ENCODE measurements at places on chromosomes 12 and 14. TPM values are rescaled to one million over a fixed set of nuclear protein-coding genes. Genes with fewer than 3 reads are reported as not detected.

COL2A1 gene
- not detected for polyA plus RNA-seq

ITGB7 gene
- 0.59 TPM for polyA plus RNA-seq

RAD51AP1 gene
- polyA plus RNA-seq, result 10.5 TPM

RPS6KA5 gene
- polyA plus RNA-seq, result 0.39 TPM

ADCK1 gene
- 4.4 TPM for polyA plus RNA-seq

OVCH1 gene
- 0.06 TPM for polyA plus RNA-seq

LALBA gene
- not detected for polyA plus RNA-seq

KLRC2 gene
- not detected for polyA plus RNA-seq

RAPGEF3 gene
- 1.3 TPM for polyA plus RNA-seq

RAD52 gene
- 15.3 TPM for polyA plus RNA-seq

FAM177A1 gene
- 48.4 TPM for polyA plus RNA-seq

CARMIL3 gene
- polyA plus RNA-seq, result 0.04 TPM

PABPN1 gene
- 143 TPM for polyA plus RNA-seq

ABCC9 gene
- 9.4 TPM for polyA plus RNA-seq

CMKLR1 gene
- polyA plus RNA-seq, result 0.10 TPM

KRT83 gene
- polyA plus RNA-seq, result 0.07 TPM
